ENCODE measurements at places on chromosomes 3 and 15. TPM values are rescaled to one million over a fixed set of nuclear protein-coding genes. Genes with fewer than 3 reads are reported as not detected.

DNA sequence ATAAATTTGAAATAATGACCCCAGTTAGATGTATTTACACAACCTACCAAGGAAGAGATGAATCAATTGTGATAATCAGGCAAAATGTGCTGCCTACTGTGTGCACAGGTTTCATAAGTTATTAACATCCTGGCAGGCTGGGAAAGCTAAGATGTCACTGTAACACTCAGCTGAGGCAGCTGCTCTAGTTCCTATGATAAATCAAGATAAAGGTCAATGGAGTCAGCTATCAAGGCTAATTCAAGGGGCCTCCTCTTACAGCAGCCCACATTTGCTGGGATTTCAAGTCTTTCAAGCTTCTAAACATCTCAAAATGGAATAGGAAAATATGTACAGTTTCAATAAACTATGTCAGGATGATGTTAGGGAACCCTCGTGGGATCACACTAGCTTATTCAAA, 70.7 kb upstream of the PYGO1 start:
- no peak overlapping the region for H3K27ac ChIP-seq
- H3K27me3 ChIP-seq: no peaks in the 10 kb centered on the region
- H3K36me3 ChIP-seq: no peaks in the 10 kb centered on the region
- no peak overlapping the region for H3K4me3 ChIP-seq

DNA sequence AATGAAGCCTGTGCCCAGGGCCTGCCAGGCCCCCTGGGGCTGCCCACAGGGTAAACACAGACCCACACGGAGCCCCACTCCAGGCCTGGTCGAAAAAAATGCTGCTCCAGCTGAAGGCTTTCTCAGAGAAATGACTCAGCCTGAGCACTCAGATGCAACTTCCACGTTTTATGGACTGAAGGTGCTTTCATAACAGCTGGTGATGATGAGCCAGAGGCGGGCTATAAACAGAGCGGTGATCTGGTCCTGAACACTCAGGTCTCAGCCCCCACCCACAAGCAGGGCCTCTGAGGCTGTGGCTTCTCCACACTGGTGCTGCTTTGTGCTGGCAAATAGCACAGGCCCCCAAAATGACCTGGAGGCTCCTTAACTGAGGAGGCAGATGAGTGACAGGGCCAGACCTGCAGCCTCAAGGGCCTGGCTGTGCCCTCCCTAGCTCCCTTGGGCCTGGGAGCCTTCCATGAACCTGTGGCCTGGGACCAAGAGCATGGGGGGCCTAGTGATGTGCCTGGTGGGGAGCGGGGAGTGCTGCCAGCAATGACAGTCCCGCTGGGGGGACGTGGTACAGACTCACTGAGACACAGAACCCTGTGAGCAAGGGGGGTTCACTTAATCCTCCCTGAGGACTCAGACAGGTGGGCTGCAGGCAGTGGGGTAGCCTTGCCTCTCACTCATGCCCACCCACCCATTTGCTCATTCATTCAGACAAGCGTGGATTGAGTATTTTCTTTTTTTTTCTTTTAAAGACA, 23.0 kb upstream of the FURIN start:
- peaks cover 65% of the 10 kb centered on the region for H3K4me1 ChIP-seq
- peaks cover 29% of the 10 kb centered on the region for H3K36me3 ChIP-seq
- no peak overlapping the region for H3K4me3 ChIP-seq
- H3K27ac ChIP-seq: peak overlapping the region; percentile 91

- H3K27ac ChIP-seq: no peak overlapping the region
- H3K4me1 ChIP-seq: no peaks in the 10 kb centered on the region
- H3K27me3 ChIP-seq: peaks cover 7% of the 10 kb centered on the region
- H3K4me3 ChIP-seq: no peak overlapping the region
- no peak for DNase-seq
Measured at GRCh38 chr3:70615286-70615685, 302.8 kb upstream of the MDFIC2 start.

- no peaks in the 10 kb centered on the region for H3K27me3 ChIP-seq
- H3K27ac ChIP-seq: no peak overlapping the region
- DNase-seq: no peak
- H3K4me3 ChIP-seq: no peak overlapping the region
Measured at GRCh38 chr3:161793194-161793930, 296.8 kb downstream of the OTOL1 start.

The PLOD2 gene
- 1.2 TPM for total RNA-seq

DNA sequence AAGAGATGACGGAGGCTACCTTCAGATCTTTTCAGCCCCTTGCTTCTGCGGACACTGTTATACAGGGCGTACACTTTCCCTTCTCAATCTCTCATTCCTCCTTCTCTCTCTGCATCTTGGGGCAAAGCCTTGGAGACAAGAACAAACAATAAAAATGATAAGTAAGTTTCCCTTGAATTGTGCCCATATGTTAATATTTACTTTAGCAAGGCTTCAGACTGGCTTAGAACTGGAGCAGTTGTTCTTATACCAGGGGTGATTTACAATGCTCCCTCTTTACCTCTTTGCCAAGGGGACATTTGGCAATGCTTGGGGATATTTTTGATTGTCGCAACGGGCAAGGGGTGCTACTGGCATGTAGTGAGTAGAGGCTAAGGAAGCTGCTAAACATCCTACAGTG, 29.4 kb downstream of the TIMMDC1 start:
- H3K36me3 ChIP-seq: peaks cover 64% of the 10 kb centered on the region
- H3K4me3 ChIP-seq: no peak overlapping the region
- no peaks in the 10 kb centered on the region for H3K27me3 ChIP-seq
- DNase-seq: no peak

The LINGO1 gene
- total RNA-seq: not detected

Measured in activated CD8-positive, alpha-beta memory T cell treated with anti-CD3 and anti-CD28 coated beads, Interleukin-2, amount 10 ng/mL, durations not matched to agents 7 days and 5 days (primary cell).